ENCODE measurements at places on chromosomes 1 and 21.

DNA sequence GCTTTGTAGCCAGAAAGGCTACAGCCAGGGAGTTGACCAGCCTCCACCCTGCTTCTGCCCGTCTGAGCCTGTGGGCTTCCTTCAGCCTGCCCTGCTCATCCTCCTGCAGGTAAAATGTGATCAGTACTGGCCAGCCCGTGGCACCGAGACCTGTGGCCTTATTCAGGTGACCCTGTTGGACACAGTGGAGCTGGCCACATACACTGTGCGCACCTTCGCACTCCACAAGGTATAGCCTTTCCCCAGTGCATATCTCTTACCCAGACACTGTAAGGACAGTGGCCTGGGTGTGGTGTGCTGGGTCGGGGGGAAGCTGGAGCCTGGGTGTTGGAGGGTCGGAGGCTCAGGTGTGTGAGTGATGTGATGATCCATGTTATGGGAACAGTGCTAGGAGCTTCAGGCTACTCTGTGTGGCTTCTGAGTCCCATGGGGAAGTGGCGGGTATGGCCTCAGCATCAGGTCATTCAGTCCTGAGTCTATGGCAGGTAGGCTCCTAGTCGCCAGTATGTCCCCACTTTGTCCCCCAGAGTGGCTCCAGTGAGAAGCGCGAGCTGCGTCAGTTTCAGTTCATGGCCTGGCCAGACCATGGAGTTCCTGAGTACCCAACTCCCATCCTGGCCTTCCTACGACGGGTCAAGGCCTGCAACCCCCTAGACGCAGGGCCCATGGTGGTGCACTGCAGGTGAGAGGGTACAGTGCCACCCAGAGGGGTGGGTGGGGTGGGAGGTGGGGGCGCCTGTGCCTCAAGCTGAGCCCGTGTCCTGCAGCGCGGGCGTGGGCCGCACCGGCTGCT is 31.2 kb upstream of the KDM4A start:
- no peak for DNase-seq

- no peak for DNase-seq
Measured at GRCh38 chr1:57711326-57711725, 287.5 kb upstream of the DAB1 start.

GRCh38 chr1:231724876-231725647 is 98.5 kb downstream of the DISC1 start:
- DNase-seq = no peak

DNA sequence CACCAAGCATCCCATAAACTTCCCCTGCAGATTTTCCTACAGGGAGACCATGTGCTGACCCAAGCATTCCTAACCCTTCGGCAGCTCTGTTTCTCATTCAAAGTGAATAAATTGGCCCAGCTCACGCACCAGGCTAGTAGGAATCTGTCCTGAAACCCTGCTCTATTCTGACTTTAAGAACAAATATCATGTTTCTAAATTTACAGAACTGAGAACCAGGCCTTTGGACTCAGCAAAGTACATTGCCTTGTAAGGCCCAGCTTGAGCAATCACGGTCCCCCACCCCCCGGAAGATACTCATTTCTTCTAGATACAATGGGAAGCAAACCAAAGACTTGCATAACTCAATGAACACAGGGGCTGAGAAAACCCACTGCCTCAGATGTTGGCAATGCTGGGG is 160.1 kb upstream of the NFIA start:
- no peak for DNase-seq
